Vagina (tissue), 2 donors: ENCODE measurements at places on chromosomes 4 and X. TPM values are rescaled to one million over a fixed set of nuclear protein-coding genes. Genes with fewer than 3 reads are reported as not detected.

- no peak for DNase-seq
- H3K27ac ChIP-seq = no peak overlapping the region
- no peak overlapping the region for H3K4me3 ChIP-seq
These were observed 121.1 kb upstream of the SORBS2 start for GRCh38 chr4:185933078-185933581.

DNA sequence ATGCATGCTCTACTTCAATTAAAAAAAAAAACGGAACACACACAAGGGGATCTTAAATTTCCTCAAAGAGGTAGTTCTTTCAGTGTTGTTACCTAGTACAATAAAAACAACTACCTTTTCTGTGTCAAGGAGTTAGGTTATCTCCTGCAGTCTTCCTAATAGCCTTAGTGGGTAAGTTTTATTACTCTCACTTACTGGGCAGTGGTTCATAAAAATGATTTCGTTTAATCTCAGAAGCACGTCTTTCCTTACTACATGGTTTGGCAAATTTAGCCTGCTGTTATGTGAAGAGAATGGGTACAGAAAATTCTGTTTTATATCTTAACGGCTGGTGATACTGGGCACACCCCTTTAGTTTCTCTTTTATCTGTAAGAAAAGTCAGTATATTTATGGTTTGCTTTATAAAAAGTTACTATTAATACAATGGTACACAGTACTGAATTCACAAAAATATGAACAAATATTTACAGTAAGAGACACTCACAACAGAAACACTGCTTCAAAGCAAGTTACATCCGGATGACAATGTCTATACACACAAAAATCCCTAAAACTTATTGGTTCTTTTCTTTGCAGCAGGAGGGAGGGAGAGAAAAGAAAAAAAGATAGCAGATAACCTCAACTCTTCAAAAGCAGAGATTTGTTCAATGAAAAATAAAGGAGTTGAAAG lies 8.8 kb downstream of the ADH5 start:
- H3K27ac ChIP-seq = no peak overlapping the region
- peaks cover 5% of the 10 kb centered on the region for H3K4me1 ChIP-seq
- no peak for DNase-seq
- no peaks in the 10 kb centered on the region for H3K27me3 ChIP-seq

- H3K4me1 ChIP-seq = peaks cover 10% of the 10 kb centered on the region
- no peak overlapping the region for H3K4me3 ChIP-seq
- DNase-seq = no peak
These were observed 211.7 kb downstream of the MAML3 start for GRCh38 chr4:139942241-139942640.

DNA sequence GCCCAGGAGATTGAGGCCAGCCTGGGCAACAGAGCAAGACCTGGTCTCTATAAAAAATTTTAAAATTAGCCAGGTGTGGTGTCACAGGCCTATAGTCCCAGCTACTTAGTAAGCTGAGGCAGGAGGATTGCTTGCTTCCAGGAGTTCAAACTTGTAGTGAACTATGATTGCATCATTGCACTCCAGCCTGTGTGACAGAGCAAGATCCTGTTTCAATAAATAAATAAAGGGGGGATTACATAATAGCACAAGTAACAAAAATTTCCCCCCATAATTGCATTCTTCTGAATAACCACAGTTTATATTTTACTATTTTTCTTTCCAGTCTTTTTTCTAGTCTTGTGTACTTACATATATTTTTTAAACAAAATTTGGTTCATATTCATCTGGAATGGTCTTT lies 135.6 kb downstream of the CHIC2 start:
- H3K27ac ChIP-seq = no peak overlapping the region
- no peaks in the 10 kb centered on the region for H3K27me3 ChIP-seq
- H3K36me3 ChIP-seq = no peaks in the 10 kb centered on the region
- H3K4me1 ChIP-seq = no peaks in the 10 kb centered on the region
- no peak for DNase-seq
- no peak overlapping the region for H3K4me3 ChIP-seq

- H3K4me3 ChIP-seq = no peak overlapping the region
- no peak overlapping the region for H3K27ac ChIP-seq
- H3K4me1 ChIP-seq = peaks cover 5% of the 10 kb centered on the region
- no peaks in the 10 kb centered on the region for H3K36me3 ChIP-seq
These were observed 19.2 kb downstream of the PNMA6E start for GRCh38 chrX:153381684-153382532.

DNA sequence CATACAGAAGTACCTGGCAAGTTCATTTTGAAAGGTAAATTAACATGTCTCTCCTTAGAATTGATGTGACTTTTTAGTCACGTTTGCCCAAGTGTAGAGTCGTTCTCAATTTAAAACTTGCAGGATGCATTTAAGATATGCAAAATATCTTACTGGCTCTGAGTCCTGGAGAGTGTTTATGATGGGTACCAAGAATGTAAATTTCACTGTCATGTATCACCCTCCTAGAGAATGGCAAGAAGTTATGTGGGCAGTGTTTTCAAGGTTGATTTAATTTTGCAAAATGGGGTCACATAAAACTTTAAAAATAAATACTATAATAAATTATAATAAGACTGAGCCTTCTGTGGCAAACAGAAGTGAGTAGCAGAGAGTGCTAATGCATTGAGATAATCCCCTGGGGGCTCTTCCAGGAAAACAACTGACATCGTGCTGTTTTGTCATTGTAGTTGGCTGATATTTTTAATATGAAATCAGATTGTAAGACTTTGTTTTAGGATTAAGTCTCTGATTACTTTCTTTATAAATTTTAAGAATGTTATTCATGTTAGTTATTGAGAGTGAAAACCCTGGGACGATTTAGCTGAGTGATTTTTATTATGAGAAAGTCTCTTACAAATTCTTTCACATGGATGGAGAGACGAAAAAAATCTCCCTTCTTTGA lies 103.0 kb downstream of the AFF1 start:
- no peaks in the 10 kb centered on the region for H3K36me3 ChIP-seq
- H3K27me3 ChIP-seq = no peaks in the 10 kb centered on the region
- H3K27ac ChIP-seq = peak overlapping the region; percentile 76

DNA sequence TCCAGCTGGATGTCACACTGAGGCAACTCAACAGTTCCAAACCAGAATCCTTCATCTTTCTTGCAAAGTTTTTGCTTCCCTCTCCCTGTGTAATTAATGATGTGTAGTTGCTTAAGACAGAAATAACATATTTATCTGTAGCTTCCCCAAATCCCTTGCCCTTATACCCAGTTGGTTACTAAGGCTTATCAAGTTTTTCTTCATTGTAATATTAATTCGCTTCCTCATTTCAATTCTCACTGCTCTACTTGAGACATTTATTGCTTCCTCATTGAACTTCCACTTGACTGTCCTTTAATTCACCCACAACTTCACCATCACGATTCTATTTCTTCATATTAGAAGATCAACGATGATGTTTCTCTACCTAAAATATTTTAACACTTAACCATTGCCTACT lies 386.6 kb upstream of the CPEB2 start:
- no peak overlapping the region for H3K4me3 ChIP-seq
- no peaks in the 10 kb centered on the region for H3K36me3 ChIP-seq
- H3K27me3 ChIP-seq = no peaks in the 10 kb centered on the region
- no peak for DNase-seq

DNA sequence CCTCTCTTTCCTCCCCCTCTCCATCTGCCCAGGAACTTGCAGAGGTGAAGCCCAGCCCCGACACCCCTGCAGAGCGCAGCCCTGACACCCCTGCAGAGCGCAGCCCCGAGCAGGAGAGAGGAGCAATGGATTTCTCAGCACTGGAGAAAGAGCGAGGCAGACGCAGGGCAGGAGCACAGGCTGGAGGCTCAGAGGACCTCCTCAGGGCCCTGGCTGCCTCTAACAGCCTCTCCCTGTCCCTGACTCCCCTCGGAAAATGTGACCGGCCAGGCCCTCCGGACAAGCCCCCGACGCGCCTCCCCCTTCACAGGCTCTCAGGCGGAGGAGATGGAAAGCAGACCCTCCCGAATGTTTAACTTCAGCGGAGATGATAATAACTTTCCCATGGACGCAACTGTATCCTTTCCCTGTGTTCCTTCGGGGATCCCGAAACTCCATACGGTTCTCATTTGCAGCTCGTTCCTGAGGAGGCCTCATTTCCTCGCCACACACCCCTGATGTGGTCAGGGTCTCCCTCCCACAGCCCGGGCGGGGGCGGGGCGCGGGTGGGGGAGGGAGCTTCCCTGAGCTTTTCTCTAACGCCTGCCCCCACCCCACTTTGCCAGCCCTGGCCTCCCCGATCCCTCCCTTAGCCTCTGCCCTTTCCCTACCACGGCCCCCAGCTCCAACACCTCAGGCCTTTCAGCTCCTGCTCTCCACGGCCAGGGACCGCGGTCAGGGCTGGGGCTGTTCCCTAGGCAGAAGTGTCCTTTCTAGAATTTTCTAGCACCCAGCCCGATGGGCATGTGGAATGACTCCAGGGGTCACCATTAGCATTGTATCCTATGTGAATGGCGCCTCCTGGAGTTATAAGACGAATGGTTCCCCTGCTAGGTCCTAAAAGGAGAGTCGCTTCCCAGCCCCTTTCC lies 201.1 kb upstream of the BCOR start:
- H3K4me3 ChIP-seq = no peak overlapping the region
- no peaks in the 10 kb centered on the region for H3K4me1 ChIP-seq
- H3K27ac ChIP-seq = no peak overlapping the region
- H3K27me3 ChIP-seq = no peaks in the 10 kb centered on the region

DNA sequence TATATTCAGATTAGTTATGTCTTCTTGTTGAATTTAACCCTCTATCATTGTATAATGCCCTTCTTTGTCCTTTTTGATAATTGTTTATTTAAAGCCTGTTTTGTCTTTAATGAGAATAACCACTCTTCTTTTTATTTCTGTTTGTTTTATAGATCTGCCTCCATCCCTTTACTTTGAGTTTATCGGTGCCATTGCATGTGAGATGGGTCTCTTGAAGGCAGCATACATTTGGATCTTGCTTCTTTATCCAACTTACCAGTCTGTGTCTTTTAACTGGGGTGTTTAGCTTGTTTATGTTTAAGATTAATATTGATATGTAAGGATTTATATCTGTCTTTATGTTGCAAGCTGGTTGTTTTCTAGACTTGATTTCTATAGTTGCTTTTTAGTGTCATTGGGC lies 115.8 kb downstream of the RTL3 start:
- H3K4me3 ChIP-seq = no peak overlapping the region
- no peaks in the 10 kb centered on the region for H3K36me3 ChIP-seq
- H3K27me3 ChIP-seq = no peaks in the 10 kb centered on the region
- H3K4me1 ChIP-seq = no peaks in the 10 kb centered on the region

FAM184B gene
- not detected for total RNA-seq

NHS gene
- total RNA-seq = 8.3 TPM

FLNA gene
- 1,247 TPM for total RNA-seq

ADGRL3 gene
- total RNA-seq = 16.9 TPM

FHIP1A gene
- 20.4 TPM for total RNA-seq

PITX2 gene
- total RNA-seq = 6.6 TPM

OTUD6A gene
- total RNA-seq = not detected

SPATA4 gene
- total RNA-seq = not detected
